ENCODE measurements at places on chromosomes 2 and 18.

- DNase-seq: no peak
Observed at GRCh38 chr2:174338671-174339560, 4.2 kb downstream of the SP9 start.

DNA sequence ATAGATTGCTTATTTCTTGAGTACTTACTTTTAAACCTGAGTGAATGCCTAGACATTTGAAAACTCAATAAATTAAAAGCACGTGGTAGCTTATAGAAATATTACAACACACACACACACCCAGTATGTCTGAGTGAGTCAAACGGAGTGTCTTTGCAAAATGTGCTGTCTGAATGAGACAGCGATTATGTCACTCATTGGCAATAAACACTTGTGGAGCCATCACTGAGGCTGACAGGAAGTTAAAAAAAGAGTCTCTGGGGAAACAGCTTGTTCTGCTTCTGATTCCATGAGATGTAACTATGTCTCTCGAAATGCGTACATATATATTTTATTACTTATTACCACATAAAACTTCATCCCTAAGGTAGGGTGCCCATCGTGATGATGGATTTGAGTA lies 22.3 kb upstream of the VPS4B start:
- peak; percentile 92 for DNase-seq

DNA sequence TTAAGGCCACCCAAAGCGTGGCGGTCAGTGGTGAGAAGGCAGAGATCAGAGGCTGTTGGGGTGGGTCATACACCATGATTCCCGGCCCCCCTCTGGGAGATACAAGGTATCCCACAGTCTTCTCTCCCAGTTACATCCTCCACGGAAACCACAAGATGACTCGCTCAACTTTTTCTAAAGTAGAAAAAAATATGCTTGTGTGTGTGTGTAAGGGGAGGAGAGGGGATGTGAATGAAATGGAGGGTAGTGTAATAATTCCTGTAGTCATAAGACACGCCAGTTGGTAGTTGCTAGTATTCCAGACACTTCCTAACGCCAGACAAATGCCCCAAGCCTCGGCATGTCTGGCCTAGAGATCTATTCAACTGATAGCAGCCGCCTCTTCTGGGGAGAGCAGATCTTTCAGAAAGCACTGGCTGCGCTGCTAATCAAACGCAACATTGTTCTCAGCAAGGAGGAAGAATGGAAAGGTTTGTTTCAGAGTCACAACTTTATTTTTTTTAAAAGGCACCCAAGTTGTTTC lies 143.5 kb downstream of the TGIF1 start:
- DNase-seq: peak; percentile 86

GRCh38 chr2:157320409-157320808 lies 5.2 kb downstream of the ERMN start:
- DNase-seq: no peak

- DNase-seq: no peak
Observed at GRCh38 chr2:196887431-196887830, 39.1 kb downstream of the PGAP1 start.

DNA sequence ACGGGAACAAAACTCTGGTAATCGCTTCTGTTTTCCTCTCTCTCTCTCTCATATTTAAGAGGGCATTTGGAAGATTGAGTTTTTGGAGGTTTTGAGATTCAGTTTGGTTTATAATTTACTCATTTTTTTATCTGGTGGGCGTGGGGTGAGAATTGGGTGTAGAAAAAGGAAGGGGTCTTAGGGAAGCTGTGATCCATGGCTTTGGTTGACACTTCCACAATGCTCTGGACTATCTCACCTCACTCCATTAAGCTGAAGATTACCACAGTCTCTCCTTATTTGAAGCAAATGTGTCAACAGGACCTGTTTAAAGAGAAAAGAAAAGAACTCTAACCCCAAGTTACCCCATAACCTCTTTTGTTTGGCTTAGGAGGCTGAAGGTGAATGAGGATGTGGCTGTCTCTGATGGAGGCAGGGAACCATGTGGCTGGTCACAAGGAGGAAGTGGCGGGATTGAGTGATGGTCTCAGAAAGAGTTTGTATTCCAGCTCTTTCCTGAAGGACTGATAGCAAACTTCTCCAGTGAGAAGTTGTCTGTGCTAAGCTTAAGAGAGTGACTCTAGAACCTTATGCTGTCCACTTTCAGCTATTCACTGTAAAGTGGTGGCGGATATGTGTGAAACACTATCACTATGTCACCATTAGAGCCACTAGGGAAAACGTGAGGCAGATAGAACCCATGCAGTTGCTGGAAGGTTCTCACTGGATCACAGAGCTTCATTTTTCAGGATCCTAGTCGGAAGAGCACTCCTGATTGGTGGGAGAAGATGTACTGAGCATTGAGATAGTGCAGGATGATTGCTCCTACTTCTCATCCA lies 934 bp downstream of the ZNF804A start:
- peak; percentile 34 for DNase-seq

Data from fibroblast of skin of right quadriceps (primary cell).